ENCODE measurements at places on chromosomes 7 and 10.

DNA sequence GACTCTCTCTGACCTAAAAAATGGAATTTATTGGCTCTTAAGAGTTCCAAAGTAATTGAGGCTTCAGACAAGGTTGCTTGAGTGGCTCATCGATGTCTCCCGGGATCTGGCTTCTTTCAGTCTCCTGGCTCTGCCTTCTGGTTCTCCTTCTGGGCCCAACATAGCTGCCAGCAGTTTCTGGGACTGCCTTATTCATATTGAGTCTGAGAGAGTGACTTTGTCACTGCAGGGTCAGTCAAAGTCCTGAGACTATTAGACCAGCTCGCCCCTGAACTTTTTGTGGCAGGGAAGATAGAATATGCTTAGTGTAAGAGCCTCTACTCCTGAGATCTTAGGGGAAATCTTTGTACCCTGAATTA lies 94.0 kb downstream of the MMRN2 start:
- DNase-seq, result no peak

DNA sequence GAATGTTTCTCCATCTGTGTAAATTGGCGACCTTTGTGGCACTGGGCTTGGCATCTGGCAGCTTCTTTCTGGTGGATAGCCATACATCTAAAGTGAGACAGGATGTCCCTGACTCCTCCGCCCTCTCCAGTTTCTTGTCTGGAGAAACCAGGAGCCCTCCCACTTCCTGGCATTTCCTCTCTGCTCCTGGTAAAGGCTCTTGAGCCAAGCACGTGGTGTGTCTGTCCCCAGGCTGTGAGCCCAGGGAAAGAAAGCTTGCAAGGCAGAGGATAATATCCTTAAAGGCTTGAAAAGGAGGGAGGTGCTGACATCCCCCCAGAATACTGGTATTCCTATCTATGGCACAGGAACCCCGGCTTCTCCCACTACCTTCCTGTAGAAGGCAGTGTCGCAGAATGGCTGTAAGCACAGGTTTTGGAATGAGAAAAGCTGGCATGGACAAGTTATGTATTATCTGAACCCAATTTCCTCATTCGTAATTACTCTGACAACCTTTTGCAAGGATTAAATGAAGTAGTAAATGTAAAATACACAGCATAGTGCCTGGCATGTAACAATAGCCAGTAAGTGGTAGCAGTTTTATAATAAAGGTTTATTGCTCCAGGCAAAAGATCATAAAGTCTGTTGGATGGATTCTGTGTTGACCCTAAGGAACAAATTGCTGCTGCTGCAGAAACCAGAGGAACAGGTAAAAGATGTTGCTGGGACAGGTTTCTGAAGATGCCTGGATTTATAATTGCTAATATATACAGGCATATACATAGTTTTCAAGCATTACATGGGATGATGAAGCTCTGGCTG lies 11.8 kb upstream of the ACSL5 start:
- DNase-seq, result no peak

DNA sequence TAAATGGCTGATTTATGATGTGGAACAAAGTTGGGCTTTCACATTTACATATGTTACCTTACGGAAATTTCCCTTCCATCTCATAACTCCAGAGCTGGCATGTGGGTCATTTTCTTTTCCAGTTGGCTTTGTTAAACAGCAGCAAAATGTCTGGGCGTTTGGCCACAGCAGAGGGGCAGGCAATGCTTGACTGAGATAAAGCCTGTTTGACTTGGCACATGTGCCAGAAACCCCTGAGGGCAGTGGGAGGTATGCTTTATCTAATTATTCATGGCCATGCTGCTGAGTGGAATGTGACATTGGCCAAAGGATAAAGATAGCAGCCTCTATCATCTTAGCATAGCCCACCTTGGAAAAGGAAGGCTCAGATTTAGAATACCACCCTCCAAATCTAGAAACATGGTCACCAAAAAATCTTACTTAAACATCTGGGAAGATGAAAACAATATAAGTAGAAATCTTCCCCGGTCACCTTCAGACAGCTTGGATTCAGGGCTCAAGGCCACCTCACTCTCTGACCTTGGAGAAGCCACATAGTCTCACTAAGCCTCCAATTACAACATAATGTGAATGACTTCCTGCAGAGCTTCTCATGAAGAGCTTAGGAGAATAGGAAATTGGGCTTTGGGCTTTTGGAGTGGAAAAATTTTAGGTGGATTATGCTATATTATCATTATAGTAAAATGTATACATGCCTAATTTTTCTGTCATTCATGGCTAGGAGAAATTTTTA lies 101.5 kb downstream of the GRM3 start:
- no peak for DNase-seq

DNA sequence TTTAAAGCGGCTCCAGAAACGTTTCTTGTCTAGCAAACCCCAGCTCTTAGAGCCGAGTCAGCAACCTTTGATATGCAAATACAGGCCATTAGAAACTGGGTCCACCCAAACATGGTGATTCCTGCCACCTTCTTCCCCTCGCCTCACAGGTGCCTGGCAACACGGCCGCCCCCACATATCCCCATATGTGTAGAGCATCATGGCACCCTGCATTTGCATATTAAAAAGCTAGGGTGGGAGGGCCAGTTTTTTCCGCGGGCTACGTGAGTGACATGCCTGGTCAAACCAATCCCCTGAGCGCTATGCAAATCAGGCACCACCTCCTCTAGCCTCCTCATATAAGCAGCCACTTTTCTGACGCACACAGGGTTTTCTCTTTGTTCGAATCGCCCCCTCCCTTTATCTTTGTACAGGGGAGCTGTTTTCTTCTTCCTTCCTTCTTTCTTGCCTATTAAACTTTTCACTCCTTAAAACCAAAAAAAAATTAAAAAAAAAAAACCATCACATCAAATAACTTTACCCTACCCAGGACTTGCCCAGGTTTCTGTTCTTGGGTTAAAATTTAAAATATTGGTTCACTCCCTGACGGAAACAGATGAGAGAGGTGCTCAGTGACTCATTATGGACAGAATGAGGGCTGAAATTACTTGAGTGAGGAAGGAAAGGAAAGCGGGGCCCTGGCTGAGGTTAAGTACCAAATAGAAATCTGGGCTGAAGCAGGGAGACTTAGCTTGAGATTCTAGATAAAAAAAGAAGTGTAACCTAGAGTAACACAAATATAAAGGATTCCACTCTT lies 59.8 kb downstream of the COA1 start:
- DNase-seq, result peak; percentile 67

DNA sequence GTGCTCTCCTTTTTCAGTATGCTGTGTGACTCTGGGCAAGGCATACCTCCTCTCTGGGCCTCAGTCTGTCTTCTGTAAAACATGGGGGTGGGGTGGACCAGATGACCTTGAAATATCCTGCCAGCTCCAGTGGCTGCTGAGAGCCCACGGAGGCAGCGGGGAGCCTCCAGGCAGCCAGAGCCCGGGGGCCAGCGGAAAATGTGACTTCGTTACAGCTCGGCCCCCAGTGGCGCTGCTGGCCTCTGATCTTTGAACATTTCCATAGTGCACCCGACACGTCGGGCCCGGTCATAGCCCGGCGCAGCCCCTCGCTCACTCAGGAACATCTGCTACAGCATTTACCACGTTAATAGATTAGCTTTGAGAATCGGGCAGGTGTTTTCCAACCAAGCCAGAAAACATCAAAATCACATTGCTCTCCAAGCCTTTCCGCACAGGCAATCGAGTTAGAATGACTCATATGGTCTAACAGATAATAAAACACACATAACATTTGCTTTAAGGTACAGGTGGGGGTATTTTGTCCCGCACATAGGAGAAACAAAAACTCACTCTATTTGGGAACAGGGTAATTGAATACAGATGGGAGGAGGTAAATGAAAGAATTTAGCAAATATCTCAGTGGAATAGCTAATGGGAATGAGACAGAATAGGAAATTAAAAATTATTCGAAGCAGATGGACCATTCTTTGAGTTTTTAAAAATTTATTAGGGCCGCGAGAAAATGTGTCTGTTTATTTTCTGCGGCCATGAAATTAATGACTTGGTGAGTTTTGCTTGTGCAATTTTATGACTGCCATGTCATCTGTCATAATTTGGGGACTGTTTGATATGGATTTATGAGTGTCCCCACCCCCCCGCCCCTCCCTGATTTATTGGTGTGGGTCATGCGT lies 26.3 kb upstream of the COMTD1 start:
- DNase-seq, result no peak

DNA sequence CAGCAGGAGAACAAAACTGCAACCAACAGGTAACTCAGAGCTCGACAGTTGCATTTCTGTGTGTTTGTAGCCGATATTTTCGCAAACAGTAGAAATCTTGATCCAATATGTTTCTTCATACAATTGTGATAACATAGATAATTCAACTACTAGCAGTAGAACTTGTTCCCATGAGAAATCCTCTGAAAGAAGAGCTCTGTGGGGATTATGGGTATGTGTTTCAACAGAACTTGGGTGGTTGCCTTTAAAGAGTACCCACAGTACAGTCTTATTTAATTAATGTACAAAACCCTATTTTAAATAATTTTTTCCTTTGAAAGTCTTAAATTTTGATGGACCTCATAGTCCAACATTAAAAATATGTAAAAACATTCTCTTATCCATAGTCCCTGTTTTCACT lies 266.1 kb downstream of the PARD3 start:
- DNase-seq, result no peak

GRCh38 chr10:75611993-75612372 lies 180.6 kb downstream of the LRMDA start:
- no peak for DNase-seq

- no peak for DNase-seq
These were observed 2.1 kb upstream of the CFAP46 start for GRCh38 chr10:132944510-132944909.

- DNase-seq, result no peak
These were observed 401.9 kb downstream of the TNS3 start for GRCh38 chr7:47179812-47180515.

GRCh38 chr7:50446542-50446960 lies 3.6 kb downstream of the FIGNL1 start:
- no peak for DNase-seq

GRCh38 chr10:72744566-72744965 lies 52.6 kb downstream of the MCU start:
- no peak for DNase-seq

DNA sequence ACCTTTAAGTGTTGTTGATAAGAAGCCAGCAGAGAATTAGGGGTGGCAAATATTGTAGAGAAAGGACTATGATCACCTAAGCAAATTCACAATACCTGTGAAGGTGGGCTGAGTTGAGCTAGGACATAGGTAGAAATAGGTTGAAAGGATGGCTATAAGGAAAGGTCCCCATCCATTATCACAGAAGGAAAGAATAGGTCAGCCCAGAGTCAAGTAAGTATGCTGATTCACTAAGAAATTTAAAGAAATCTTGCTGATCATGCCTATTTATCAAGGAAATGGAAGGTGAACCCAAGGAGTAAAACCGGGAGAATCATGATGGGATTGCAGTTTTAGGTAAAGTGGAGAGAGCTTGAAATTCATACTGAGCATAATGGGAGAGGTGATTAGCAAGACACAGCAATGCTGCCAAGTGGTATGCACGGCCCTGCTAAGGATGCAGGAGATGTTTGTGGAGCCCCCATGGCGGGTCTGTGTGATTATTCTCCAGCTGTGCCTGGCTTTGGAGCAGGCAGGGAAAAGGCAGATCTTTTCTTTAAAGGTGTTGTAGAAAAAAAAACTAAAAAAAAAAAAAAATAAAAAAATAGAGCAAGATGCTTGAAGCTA lies 399.4 kb downstream of the PLXDC2 start:
- DNase-seq, result no peak

All from activated CD4-positive, alpha-beta T cell treated with anti-CD3 and anti-CD28 coated beads for 24 hours (primary cell).